Stimulated activated CD4-positive, alpha-beta T cell treated with anti-CD3 and anti-CD28 coated beads, TNF-alpha, amount 100 ng/mL, for 24 hours (primary cell): ENCODE measurements at places on chromosomes 7 and 10.

DNA sequence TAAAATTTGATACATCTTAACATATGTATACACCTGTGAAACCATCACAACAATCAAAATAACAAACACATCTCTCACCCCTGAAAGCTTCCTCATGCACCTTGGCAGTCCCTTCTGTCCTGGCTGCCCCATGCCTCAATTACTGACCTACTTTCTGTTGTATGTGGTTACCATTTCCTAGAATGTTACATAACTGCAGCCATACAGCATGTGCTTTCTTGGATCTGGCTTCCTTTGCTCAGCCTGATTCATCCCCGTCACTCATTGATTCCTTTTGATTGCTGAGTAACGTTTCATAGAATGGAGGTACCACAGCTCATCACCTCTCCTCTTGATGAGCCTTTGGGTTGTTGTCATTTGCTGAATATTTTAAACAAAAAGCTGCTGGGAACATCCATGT, 165.3 kb downstream of the CELF2 start:
- no peak for DNase-seq

DNA sequence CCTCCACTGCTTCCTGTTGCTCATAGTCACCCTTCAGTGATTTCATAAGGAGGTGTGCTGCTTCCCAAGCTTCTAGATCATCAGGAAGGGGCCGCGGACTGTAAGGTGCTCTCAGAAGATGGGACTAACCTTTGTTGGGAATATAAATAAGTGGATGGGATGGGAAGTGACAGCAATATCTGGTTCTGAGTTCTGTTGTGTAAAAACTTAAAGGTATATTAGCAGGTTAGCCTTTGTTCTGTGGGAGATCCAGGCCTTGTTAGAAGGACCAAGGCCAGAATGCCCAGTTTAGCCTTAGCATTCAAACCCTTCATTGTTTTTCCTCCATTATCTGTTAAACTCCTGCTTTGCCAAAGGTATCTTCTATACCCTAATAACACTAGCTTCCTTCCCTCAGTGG, 12.4 kb downstream of the BUB3 start:
- no peak for DNase-seq

DNA sequence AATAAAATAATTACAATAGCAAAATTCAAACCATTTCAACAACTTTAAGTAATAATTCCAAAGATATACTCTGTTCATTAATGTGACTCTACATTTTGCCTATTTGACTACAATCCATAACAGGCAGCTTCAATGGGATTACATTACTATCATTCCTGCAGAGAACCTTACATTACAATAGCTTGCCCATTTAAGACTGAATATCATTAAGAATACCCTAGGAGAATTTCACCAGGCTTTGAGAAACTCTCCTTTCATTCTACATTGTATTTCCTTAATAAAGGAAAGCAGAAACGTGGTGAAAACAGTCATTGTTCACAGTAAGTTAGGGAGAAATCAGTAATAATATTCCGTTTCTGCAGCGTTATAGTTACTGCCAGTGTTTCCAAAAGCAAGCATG, 209.5 kb downstream of the GLI3 start:
- DNase-seq = no peak

GRCh38 chr7:44408596-44408995, 81.9 kb downstream of the NUDCD3 start:
- no peak for DNase-seq

DNA sequence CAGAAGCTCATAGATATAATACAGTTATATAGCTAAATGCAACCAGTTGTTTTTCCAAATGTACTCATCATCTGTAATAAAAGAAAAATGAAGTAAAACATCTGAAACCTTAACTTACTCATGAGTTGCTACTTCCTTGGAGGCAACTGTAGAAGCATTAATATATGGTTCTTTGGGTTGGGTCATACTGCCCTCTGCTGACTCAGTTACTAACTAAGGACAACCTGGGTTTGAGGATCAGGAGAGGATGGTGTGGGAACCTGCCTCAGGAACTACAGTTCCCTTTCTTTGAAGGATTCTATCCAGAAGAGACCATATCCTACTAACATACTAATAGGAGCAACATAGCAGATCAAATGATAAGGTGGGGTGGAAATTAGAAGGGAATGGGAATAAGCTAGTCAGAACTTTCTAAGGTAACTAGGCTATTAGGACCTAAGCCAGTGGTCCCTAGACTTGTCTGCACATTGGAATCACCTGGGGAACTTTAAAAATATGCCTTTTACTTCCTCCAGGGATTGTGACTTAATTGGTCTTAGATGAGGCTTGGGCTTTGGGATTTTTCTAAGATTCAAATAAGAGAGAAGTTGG, 20.7 kb downstream of the COX15 start:
- DNase-seq = no peak

DNA sequence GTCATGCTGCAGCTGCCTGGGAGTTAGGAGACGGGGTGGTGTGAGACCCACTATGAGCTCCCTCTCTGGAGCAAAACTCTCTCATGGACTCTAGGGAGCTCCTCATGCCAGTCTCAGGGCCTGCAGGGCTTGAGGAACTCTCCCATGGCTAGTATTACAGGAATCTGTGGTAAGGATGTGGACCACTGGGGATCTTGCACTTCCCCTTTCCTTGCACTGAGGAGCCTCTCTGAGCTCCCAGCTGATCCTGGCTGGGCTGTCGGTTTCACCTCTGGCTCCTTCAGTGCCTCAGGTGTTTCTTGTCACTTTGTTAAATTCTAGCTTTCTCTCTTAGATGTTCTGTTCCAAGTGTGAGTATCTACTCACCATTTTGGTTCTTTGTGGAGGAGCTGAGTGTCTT, 71.6 kb upstream of the IMMP2L start:
- DNase-seq = no peak
